ENCODE measurements at places on chromosomes 4 and X. TPM values are rescaled to one million over a fixed set of nuclear protein-coding genes. Genes with fewer than 3 reads are reported as not detected.

Gene FAM149A
- total RNA-seq, result not detected

Gene CSAG3
- not detected for total RNA-seq

Gene FGFBP1
- total RNA-seq, result not detected

Gene GAGE12J
- not detected for total RNA-seq

Gene FRMD7
- not detected for total RNA-seq

Gene PRDM5
- not detected for total RNA-seq

Gene CXCL1
- total RNA-seq, result not detected

Gene CSN1S1
- total RNA-seq, result not detected

Gene RENBP
- 14.5 TPM for total RNA-seq

Gene NPY2R
- total RNA-seq, result not detected

Gene CCNB3
- total RNA-seq, result 0.37 TPM

Gene SMIM31
- total RNA-seq, result not detected

Gene CLIC2
- 0.44 TPM for total RNA-seq

Gene MAML3
- total RNA-seq, result 2.6 TPM

Gene ARR3
- not detected for total RNA-seq

Gene RXFP1
- total RNA-seq, result not detected

Gene TMEM128
- total RNA-seq, result 17.1 TPM

Gene MAGEA10
- not detected for total RNA-seq

Gene VCX
- total RNA-seq, result not detected

Gene NPNT
- total RNA-seq, result not detected

Gene HEPH
- total RNA-seq, result not detected

Gene SERPINA7
- total RNA-seq, result not detected

Gene SSR4
- 160 TPM for total RNA-seq

Gene ARX
- not detected for total RNA-seq

Gene CXCL11
- not detected for total RNA-seq

Gene SPANXC
- total RNA-seq, result not detected

Gene SLC49A3
- total RNA-seq, result 2.3 TPM

Gene BGN
- total RNA-seq, result not detected

Gene PCDH19
- not detected for total RNA-seq

Gene CFAP99
- not detected for total RNA-seq

Gene GIMD1
- total RNA-seq, result not detected

Gene UGT2B11
- total RNA-seq, result not detected

Gene TXK
- 0.98 TPM for total RNA-seq

Gene JCHAIN
- 47.0 TPM for total RNA-seq

Gene PHOX2B
- not detected for total RNA-seq

Gene CXCL10
- 0.17 TPM for total RNA-seq

Gene PARM1
- total RNA-seq, result 6.7 TPM

Gene MXRA5
- not detected for total RNA-seq

Gene ADH7
- total RNA-seq, result not detected

Gene TMSB15C
- 2.3 TPM for total RNA-seq

Gene FDCSP
- not detected for total RNA-seq

Gene HAUS3
- total RNA-seq, result 17.9 TPM

All from activated B cell treated with CpG ODN at 0.5 μM for 24 hours (primary cell).